Fibroblast of lung (primary cell): ENCODE measurements at places on chromosomes 13 and 19. TPM values are rescaled to one million over a fixed set of nuclear protein-coding genes. Genes with fewer than 3 reads are reported as not detected.

GRCh38 chr13:98942485-98942884 lies 35.4 kb downstream of the DOCK9 start:
- no peak for DNase-seq

DNA sequence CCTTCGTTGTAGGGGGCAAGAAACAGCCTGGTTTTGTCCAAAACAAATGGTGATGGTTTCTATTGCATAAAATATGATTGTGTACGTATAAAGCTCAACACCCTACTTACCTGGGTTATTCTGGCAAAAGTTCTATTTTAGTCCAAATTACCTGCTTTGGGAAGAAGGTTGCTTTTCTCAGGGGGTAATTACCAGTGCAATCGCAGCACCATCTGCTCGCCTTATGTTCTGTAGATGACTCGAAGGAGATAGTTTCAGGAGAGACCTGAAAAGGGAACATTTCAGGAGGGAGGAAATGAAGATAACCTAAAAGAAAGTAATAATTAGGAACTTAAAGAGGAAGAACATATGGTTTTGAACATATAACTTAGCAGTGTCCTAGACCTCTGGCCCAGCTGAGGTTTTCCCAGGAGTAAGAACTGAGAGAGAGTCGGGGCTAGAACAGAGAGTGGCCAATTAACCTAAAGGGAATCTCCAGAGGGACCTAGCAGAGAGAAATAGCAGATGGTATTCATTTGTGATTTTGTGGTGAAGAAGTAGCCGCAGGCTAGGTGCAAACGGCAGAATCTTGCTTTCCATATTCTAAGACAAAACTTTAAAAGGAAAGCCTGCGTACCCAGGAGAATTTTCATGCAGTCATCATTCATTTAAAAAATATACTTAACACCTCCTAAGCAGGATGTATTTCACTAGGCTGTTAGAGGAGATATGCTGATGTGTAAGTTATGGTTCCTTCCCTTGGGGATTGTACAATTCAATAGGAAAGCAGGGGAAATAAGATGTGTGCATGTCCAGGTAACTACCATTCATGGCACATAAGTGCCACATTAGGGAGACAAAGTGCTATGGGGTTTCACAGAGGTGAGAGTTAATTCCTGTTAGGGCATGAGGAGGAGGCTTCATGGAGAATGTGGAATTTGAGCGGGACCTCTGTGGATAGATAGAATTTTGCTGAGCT lies 113.0 kb upstream of the SLC10A2 start:
- no peak for DNase-seq

DLEU7 gene
- polyA plus RNA-seq, result not detected in 2 replicates

- DNase-seq, result no peak
Measured at GRCh38 chr19:7559102-7559501, 23.6 kb downstream of the PNPLA6 start.

DNA sequence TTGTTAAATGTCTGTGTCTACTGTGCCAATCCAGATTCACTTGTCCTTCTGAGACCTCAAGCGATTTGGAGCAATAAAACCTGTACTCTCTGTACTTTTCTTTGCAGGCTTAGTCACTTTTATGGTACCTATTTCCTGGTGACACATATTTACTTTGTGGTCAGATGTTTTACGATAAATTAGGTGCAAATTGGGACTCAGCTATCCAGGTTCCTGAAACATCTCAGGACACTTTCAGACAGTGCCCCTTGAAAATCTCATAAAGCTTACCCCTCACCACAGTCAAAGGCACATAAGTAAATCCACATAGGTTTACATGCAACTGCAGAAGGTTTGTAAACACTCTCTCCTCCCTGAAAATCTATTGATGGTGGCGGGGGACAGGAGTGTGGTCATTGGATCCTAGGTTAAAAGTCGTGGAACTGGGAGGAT lies 438.8 kb downstream of the EFNB2 start:
- DNase-seq, result no peak

GRCh38 chr13:102977471-102977870 lies 88.7 kb downstream of the SLC10A2 start:
- no peak for DNase-seq

ZNF665 gene
- 2.4 and 3.1 TPM in 2 replicates for polyA plus RNA-seq

DNA sequence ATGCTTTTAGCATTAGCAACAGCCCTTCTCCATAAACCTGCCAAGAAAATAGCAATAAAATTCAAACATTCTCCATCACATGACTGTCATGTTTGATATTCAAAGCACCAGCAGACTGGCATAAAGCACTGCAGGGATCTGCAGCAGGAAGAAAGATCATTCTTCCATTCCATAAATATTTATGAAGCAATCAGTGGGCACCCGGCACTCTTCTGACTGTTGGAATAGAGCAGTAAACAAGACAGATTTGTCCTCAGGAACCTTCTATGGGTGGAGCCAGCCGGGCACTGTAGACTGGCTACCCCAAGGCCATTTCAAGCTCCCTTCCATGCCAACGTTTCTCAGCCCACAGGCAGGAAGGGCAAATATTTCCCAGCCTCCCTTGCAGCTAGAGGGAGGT lies 25.5 kb downstream of the PLA2G4C start:
- DNase-seq, result no peak

DNA sequence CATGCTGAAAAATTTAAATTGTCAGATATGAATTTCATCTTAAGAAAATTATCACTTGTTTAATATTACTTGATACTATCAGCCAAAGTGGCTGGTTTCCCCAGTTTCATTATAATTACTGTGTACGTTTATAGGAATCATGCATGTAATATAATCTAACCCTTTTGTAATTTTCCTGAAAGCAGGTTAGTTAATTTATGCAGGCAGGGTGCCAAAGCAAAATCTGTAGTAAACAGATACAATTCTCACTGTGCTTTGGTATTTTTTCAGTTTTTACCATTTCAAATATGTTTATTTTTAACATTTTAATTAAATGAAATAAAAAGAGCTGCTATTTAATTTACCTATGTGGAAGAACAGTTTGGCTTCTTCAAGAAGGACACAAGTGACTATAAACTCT lies 1227.5 kb upstream of the MIR17HG start:
- DNase-seq, result no peak

DNA sequence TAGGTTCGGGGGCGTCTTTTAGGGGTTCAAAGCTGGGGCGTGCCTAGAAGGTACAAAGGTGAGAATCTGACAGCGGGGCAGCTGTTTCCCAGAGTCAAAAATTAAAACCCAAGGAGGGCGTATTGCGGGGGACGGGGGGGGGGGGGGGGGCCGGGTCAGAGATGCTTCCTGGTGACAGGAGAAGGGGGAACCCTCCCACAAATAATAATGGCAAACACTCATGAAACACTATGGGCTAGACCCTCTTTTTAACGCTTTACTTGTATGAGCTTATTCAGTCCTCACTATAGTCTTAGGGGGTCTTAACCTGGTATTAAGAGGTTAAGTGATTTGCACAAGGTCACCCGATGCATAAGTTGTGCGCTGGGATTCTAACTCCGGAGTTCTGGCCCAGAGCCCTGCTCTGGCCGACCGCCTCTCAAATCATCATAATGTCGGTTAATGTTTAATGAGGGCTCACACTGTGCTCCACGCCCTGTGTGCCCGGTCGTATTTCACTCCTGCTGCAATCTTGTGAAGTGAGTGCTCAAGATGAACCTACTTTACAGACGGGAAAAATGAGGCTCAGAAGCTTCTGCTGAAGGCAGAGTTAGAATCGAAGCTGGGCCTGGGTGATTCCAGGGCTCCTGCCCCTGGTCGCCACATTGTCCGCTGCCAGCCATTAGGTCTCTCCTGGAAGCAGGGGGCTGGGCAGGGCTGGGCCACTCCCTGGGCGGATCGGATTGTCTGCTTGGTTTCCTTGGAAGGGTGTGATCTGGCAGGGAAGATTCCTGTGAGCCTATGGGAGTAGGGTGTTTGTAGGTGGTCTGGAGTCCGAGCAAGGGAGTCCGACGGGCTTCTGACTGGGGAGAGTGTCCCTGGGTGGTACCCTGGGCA lies 964 bp downstream of the PAK4 start:
- peak; percentile 37 for DNase-seq

GRCh38 chr19:56098731-56099568 lies 22.1 kb downstream of the ZNF787 start:
- no peak for DNase-seq

ZNF442 gene
- polyA plus RNA-seq, result 0.81 and 1.2 TPM in 2 replicates

GRCh38 chr19:33273881-33274662 lies 28.3 kb downstream of the CEBPA start:
- peak; percentile 88 for DNase-seq

DNA sequence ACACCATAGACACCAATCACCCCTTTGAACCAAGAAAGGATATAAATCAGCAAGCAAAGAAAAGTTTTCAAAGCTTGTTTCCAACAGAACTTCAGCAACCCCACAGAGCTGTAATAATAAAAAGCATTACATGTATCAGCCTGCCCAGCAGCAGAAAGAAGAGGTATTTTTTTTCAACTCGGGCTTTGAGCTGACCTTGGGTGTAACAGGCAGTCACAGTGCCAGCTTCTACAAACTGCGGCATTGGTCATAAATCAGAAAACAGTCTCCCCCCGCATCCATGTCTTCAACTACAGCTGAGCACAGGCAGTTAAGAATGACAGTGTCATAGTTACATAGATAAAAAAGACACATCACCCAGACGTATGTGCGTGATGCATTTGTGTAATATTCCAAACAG lies 671.0 kb upstream of the SLITRK1 start:
- no peak for DNase-seq

- peak; percentile 76 for DNase-seq
Measured at GRCh38 chr13:40974460-40975407, 44.4 kb downstream of the ELF1 start.

DNA sequence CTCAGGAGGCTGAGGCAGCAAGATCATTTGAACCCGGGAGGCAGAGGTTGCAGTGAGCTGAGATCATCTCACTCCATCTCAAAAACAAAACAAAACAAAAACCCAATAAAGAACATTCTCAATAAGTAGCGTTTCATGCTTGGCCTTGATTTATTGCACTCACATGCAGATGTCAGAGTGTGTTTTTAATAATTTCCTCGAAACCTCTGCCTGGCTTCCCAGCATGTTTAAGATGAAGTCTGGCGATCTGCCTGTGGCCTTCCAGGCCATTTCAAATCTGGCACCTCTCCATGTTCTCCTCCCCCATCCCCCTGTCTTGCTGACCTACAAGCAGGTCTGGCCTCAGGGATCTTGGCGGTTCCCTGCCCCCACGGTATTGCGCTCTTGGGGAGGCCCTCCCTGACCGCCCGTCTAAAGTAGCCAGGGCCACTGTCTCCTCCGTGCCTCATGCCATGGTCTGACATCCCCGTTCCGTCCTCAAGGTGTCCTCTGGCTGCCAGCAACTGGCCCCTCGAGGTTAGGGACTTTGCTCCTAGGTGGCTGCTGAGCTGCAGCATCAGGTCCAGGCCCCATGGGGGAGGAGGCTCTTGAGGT lies 1.6 kb downstream of the WDR88 start:
- DNase-seq, result peak; percentile 51

ZSWIM9 gene
- 0.29 and 0.39 TPM in 2 replicates for polyA plus RNA-seq

- no peak for DNase-seq
Measured at GRCh38 chr13:98475522-98475921, 101.4 kb downstream of the STK24 start.

ZNF563 gene
- polyA plus RNA-seq, result 2.1 and 2.4 TPM in 2 replicates

CC2D1A gene
- 7.0 and 9.3 TPM in 2 replicates for polyA plus RNA-seq

GRCh38 chr19:7852851-7853769 lies 21.1 kb downstream of the PRR36 start:
- DNase-seq, result peak; percentile 44

- DNase-seq, result no peak
Measured at GRCh38 chr13:47409778-47410177, 512.9 kb upstream of the HTR2A start.
